ENCODE measurements at places on chromosomes 3 and 15.

DNA sequence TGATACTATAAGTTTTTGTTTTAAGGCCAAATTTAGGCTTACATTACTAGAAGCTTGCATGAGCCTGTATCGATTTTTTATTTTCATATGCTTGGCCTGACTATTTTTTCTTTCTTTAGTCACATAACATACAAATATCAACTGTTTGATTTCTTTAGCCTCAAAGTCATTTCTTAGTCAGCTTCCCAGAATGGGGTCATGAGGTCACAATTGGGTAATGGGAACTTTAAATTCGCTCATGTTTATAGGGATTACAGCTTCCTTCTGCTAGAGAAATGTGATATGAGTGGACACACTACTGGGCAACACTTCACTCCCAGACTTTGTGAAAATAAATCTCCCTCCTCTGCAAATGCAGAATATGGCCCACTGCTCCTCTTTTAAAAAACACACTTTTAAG lies 9.1 kb upstream of the TIPARP start:
- DNase-seq = peak; percentile 34

- no peak for DNase-seq
These were observed 9.1 kb upstream of the CALML4 start for GRCh38 chr15:68213991-68214837.

- DNase-seq = peak; percentile 13
These were observed 23.1 kb downstream of the TP53BP1 start for GRCh38 chr15:43469867-43470266.

GRCh38 chr3:117193390-117193789 lies 483.8 kb downstream of the TUSC7 start:
- no peak for DNase-seq

DNA sequence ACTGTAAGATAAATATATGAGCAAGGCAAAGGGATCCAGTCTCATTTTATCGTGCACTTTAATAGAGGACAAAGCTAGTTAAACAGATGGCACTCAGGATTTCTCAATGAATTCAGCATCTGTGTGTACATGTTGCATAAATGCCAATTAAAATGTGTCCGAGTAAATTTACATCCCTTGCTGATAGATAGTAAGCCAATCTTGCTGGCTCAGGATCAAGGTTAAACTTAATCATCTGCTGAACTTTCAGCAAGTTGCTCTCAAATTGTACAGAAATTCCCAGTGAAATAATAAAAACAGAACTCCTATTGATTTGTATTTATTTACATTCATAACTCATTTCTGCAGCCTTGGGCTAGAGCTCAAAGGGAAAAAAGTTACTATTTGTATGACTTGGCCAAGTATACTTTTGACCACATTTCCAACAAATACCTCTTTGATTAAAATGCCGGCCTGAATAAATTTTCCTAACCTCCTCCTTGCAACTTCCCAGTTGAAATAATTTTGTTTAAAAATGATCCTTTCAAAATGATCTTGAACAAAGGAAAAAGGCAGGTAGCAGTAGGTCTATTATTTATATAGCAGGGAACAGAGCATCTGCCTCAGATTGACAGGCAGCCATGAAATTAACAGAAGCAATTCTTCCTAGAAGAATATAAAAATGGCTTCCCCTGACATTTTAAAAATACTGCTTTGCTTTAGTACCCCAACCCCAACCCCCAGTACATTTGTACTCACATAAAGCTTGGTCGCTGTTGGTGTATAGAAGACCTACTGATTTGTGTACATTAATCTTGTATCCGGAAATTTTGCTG lies 1001.9 kb downstream of the ROBO1 start:
- no peak for DNase-seq

DNA sequence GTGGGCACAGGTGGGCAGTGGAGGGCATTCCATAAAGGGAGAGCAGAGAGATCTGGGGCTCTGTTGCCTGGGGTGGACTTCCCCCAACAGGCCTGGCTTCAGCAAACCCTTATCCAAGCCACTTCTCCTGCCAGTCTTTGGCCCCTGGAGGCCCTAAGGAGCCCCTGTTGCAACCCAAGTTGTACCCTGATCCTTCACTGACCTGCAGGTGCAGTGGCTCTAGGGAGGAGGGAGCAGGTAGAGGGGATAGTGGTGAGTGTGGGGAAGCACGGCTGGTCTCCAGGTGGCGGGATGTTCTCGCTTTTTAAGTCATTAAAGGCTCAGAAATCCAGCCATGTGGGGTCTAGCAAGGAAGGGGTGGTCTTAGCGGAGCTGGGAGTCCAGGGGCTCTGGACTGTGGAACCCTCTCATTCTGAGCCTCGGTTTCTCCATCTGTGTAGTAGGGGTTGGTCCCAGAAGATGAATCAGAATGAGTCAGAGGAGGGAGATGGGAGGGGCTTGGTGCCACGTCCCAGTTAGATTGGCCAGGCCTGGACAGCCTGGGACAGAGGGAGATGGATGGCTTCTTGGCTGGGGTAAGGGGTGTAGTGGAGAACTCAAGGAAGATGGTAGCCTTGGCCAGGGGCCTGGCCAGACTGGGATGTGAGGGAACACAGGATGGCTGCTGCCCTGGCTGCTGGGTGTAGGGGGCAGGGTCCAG lies 2.6 kb downstream of the ZBTB47 start:
- peak; percentile 68 for DNase-seq

DNA sequence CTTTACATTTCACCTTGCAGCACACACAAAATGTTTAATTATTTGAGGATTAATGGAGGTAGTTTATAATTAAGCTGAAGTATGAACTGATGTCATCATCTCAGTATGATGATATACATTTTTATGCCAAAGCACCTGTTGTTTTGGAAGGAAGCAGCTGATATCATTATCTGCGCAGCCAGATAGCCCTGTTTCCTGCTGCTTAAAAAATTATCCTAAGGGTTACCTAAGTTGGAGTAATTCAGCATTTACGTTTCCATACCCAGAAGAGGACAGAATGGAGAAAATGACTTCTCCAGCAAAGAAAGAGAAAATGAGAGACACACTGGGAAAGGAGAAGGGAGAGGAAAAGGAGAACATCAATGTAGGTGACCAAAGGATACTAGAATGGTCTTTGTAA lies 370.3 kb upstream of the PLSCR5 start:
- no peak for DNase-seq

- no peak for DNase-seq
These were observed at the start of gene SATB1 for GRCh38 chr3:18424729-18425640. Gene SATB1, minus strand, starts transcription at chr3:18425339. Its CDS starts 4,372 bp downstream, at chr3:18420967.

GRCh38 chr3:189756582-189757078 lies 125.4 kb downstream of the TP63 start:
- DNase-seq = no peak

- DNase-seq = no peak
These were observed 38.1 kb downstream of the UBE2E2 start for GRCh38 chr3:23241256-23241655.

- no peak for DNase-seq
These were observed 2.4 kb upstream of the POPDC2 start for GRCh38 chr3:119662604-119663373.

- DNase-seq = no peak
These were observed 31.9 kb downstream of the ITGA11 start for GRCh38 chr15:68400066-68400456.

DNA sequence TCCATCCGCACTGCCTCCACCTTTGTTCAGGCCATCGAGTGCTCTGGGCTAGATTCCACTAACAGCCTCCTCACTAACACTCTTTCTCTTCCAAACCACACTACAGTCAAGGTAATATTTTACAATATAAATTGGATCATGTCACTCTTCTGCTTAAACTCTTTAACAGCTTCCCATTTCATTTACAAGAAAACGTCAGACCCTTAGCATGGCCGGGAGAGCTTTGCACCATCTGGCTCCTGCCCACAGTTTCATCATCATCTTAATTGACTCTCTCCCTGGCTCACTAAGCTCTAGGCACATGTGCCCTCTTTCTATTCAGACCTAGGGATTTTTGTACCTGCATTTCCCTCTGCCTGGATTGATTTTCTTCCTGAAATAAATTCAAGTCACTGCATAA lies 354.7 kb downstream of the FGF12 start:
- DNase-seq = no peak

GRCh38 chr15:84924077-84924731 lies 39.7 kb downstream of the SLC28A1 start:
- no peak for DNase-seq

GRCh38 chr3:150605998-150606641 lies 3.0 kb downstream of the SELENOT start:
- DNase-seq = no peak

GRCh38 chr3:115208066-115208750 lies 61.1 kb upstream of the ZBTB20 start:
- no peak for DNase-seq

GRCh38 chr3:139388821-139389551 lies 461 bp downstream of the COPB2 start:
- DNase-seq = peak; percentile 6

GRCh38 chr3:139794469-139795265 lies 116.9 kb upstream of the NMNAT3 start:
- no peak for DNase-seq

GRCh38 chr3:173249457-173249856 lies 108.4 kb upstream of the SPATA16 start:
- DNase-seq = no peak

- DNase-seq = no peak
These were observed 603.6 kb upstream of the TGFBR2 start for GRCh38 chr3:30002797-30003196.

- DNase-seq = no peak
These were observed 23.8 kb upstream of the TRAK1 start for GRCh38 chr3:42067326-42067725.

DNA sequence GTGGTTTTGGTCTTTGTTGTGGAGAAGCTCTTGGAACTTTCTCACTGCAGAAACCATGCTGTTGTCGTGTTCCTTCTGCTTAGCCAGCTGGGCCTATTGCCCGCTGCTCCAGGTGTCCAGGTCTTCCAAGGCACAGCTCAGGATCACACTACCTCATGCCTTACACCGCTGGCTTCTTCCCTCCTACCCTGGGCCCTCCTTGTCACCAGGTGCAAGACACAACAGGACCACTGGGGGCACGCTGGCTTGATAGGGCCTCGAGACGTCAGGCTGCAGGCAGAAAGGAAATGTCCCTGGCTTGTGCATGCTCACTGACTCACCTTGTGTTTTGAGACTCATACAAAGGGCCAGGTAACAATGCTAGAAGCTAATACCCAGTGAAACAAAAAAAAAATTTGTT lies 32.3 kb downstream of the PAQR9 start:
- no peak for DNase-seq

DNA sequence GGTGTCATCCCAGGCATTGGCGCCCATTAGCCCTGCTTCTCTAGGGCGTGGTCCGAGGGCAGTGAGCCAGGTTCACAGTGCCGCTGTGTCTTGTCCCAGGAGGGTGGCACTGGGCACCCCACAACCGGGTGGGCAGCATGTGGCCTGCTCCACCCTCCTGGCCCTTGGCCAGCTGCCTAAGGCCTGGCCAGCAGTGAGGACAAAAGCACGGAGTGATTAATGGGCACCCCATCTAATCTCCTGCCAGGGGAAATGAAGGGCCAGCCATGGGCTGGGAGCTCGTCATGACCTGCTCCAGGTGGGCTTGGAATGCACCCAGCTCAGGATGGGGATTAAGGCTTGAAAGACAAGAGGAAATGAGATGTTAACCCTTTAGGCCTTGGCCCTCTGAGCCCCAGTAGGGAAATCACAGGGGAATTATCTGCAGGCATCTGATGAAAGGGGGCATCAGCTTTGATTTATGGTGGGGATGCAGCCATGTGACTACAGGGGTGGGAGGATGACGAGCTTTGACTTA lies 5.2 kb downstream of the THSD4 start:
- no peak for DNase-seq

DNA sequence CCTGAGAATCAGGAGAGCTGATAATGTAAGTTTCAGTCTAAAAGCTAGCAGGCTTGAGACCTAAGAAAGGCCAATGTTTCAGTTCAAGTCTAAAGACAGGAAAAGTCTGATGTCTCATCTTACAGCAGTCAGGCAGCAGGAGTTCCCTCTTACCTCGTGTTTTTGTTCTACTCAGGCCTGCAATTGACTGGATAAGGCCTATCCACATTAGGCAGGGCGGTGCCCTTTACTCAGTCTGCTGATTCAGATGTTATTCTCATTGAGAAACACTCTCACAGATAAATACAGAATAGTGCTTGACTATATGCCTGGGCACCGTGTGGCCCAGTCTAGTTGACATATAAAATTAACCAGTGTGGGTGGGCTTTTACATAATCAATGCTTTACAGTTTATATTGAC lies 122.4 kb downstream of the NR1D2 start:
- DNase-seq = no peak

DNA sequence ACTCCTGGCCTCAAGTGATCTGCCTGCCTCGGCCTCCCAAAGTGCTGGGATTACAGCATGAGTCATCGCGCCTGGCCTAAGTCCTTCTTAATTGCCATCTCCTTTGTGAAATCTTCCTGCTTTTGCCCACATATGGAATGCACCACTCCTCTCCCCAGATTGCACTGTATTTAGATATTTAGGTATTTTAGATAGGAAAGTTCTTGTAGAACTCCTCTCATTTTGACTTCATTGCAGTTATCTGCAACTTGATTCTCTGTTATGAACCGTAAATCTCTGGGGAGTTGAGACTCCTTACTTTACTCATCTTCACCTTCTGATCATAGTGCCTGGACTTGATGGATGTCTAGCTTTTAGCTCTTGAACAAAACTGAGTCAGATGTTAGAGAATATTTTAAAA lies 150.7 kb downstream of the AKAP13 start:
- no peak for DNase-seq

DNA sequence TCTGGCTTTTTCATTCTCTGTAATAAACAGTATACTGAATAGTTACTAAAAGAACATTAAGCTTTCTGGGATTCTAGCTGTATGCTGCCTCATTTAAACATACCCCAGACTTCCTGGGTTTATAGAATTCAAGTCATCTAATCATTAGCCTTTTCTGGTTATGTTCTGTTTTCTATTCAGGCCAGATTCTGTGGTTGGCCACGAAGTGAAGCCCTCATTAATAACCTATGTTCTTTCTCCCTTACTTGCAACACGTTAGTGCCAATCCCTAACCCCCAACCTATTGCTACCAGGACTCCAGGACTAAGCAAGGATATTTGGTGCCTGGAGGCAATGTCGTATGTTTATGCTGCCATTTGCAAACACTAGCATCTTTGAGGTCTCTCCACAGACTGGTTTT lies 28.6 kb upstream of the MTMR10 start:
- DNase-seq = no peak

DNA sequence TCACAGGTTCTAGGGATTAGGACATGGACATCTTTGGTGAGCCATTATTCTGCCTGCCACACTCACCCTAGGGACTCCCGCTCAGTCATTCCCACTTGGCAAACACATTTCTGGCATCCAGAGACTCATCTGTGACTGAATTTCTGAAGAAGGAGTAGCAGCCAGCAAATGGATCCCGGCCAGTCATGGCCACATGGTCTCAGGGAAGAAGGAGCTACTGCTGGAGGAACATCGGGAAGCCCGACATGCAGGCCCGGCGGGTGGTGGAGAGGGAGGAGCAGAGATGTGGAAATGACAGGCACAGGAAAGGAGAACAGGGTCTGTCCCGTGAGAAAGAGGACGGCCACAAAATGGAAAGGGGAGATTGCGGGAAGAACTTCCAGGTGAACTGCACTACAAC lies 65.4 kb downstream of the SEMA5B start:
- DNase-seq = no peak

DNA sequence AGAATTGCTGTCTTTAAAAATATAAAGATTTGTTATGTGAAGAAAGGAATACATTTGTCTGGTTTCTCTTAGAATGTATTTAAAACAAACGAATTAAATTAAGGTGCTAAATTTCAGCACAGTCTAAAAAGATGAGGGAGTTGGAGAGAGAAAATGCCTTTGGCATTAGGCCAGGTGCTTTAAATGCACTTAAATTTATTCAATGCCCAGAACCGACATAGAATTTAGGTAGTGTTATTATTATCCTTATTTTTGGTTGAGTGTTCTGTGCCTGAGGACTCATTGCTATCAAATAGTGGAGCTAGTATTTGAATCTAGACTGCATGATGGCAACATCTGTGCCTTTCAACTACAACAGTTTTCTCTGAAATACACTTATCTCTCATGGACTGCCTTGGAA lies 287.5 kb downstream of the RBMS3 start:
- no peak for DNase-seq

Data from hepatic stellate cell (primary cell).